ENCODE measurements at places on chromosomes 1 and 21.
A peak's percentile ranks its signal among the peaks of the same experiment; 100 is the strongest.

GRCh38 chr1:219302697-219303096 is 129.0 kb downstream of the LYPLAL1 start:
- no peak for DNase-seq

GRCh38 chr1:165414620-165415019 is 30.3 kb downstream of the RXRG start:
- DNase-seq: no peak

- DNase-seq: peak; percentile 67
These were observed 133.4 kb downstream of the COP1 start for GRCh38 chr1:176073524-176074157.

DNA sequence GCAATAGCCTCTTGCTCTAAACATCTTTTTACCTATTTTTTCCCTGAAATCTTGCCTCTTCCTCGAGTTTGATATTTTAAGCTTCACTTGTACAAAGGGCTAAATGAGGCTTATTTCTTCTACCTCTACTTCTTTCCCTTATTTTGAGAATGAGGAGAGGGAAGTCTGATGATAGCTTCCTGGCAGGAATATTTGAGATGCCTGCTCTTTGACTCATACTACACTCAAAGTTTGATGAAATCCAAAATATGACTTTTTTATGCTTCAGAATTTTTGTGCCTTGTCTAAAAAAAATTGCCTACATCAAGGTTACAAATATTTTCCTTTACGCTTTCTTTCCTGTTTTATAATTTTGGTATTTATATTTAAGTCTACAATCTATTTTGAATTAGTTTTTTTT is 624.4 kb upstream of the PLXNA2 start:
- no peak for DNase-seq

DNA sequence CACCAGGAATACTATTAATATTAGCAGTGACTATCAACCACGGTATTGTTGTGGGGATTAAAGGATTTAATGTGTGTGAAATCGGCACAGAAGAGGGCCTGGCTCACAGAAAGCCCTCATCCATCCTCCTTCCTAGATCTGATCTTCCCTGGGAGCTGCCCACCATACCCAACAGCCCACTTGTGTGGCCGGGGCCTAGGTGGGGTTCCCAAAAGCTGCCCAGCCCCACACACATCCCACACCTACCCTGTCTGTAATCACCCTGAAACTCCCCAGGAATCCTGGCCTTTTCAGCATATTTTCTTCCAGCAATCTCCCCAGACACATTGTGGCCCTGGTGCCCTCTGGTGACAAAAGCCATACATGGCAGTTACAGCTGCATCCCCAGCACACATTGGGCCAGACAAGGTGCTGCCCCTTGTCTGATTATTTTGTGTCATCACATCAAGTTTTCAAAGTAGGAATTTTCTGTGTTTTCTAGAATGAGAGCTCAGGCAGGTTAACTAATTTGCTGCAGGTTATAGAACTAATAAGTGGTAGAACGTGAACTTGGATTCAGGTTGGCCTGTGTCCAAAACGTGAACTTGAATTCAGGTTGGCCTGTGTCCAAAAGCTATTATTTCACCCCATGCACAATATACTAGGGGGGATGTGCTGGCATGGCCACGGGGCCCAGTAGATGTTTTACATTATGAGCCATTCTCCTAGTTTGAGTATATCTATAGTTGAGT is 5.3 kb upstream of the SLC6A9 start:
- DNase-seq: peak; percentile 60

DNA sequence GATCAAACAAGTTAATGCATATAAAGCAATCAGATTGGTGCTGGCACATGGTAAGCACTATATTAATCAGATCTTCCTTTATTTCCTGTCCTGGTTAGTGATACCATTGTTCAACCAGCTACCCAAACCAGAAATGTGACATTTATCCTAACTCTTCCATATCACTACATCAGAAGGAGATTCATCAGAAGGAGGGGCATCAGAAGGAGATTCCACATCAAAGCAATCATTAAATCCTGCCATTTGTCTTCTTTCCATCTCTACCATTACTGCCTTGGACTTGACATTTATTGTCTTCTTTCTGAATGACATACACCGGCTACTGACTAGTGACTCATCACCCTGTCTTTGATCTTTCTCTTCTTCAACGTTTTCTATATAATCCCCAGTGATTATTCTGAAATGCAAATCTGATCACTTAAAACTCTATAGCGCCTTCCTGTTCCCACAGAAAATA is 75.0 kb downstream of the DNM3 start:
- no peak for DNase-seq

DNA sequence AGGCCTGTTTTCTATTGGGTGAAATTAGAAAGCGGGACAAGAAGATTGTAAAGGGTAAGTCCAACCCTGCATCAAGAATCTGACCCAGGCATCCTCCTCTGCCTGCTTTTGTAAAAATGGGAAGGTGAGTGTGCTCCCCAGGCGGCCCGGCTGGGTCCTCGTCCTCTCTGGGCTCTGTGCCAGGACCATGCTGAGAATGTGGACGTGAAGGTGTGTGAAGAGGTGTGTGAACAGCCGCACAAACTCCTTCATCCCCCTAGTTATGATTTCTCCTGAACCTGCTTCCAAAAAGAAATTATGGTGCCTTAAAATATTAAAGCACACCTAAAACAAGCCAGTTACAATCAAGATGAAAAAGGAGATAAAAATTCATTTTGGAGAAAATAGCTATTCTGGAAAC is 185.7 kb downstream of the IGSF21 start:
- no peak for DNase-seq

- no peak for DNase-seq
These were observed 102.2 kb downstream of the COQ8A start for GRCh38 chr1:227042292-227042691.
